ENCODE measurements at places on chromosomes 12 and 14.
A peak's percentile ranks its signal among the peaks of the same experiment; 100 is the strongest.

DNA sequence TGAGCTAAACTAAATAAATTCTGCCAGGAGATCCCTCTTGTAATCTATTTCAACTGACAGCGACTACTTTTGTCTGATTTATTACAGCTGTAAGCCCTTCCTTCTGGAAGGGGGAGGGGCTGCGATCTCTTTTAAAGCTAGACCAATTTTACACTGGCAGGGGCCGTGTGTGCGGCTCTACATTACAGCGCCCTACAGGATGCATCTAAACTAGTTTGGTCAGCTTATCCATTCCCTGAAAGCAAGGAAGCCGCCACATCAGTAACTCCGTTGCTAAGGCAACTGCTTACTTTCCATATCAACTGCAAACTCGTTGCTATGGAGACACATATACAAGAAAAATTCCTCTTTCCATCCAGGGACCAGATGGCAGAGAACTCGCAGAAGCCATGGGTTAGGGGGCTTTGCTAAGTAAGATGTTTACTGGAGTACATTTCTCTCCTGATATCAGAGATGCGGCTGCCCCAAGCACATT is 17.4 kb downstream of the FOXN3 start:
- DNase-seq: no peak

- DNase-seq: no peak
Measured at GRCh38 chr12:74170645-74171477, 366.8 kb upstream of the ATXN7L3B start.

- DNase-seq: no peak
Measured at GRCh38 chr14:80216818-80217217, 5.5 kb upstream of the DIO2 start.

DNA sequence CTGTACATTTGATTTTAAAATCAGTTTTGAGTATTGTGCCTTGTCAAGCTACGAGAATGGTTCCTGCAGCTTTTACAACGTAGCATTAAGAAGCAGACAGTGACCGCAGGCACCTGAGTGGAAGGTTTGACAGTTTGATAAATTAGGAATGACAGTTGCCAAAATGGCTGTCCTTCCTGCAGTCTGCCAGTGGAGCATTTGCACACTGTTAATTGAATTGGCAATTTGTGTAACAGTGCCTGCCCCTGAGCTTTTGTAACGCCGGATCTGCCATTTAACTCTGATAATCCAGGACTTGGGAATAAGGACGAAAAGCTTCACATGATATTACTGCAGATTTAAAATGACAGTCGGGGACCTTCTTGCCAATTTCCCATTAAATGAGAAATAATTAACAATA is 385.3 kb downstream of the NPAS3 start:
- DNase-seq: no peak

DNA sequence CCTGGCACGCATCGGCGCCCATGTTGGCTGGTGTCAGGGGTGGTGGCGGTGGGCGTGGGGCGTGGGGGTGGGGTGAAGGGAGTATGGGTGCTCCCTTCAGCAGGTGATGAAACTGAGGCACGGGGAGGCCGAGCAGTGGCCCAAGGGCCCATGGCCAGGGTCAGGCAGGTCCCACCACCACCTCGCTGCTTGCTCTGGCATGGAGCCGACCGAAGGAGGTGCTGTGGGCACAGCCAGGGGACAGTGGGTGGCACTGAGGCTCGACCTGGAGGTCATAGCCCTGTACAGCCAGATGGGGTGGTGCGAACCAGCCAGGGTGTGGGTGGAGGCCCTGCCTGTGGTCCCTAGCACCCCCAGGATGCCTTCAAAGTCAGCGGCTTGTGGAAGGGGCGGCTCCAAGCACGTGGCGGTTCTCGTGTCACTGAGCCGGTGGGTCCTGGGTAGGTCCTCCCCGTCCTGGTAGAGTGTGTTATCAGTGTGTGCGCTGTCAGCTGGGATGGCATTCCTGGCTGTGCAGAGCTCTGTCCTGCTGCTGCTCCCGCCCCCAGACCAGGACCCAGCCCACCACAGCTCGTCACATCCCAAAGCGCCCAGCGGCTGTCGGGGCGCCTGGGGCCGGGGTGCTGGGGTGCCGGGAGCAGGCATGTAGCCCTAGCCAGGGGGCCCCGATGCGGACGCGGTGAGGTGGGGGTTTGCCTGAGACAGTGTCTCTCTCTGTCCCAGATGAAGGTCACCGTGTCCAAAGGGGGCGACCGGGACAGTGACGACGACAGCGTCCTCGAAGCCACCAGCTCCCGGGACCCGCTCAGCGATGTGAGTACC is 35.3 kb downstream of the FBRSL1 start:
- no peak for DNase-seq

DNA sequence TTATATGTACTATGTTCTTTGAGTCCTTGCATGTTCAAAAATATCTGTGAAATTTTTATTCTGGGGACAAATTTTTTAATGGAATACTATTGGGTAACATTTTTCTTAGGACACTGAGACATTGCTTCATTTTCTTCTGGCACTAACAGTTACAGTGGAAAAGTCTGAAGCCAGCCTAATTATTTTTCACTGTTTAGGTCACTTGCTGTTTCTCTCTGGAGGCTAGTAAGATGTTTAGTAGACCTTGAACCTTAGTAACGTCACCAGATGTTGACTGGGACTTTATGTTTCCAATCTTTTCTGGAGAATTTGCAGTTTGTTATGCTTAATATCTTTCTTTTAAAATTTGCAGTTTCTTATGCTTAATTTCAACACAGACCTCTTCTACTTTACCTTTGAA is 12.3 kb upstream of the EPYC start:
- DNase-seq: no peak

DNA sequence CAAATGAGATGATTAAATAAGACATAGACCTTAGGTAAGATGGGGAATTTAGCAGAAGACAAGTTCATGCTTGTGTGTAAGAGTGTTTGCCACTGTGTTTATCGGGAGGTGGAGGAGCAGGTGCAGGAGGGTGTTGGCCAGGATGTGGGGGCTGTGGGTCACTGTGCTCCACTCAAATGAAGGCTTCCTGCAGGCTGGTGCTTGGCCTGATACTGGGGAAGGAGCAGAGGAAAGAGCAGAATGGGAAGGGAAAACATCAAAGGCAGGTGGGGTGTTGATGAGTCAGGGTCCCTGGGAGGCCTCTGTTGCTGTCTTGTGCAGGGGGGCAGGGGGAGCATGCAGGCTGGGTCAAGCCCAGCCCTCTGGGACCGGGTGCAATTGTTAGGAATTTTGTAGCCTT is 126.5 kb downstream of the TSPAN9 start:
- DNase-seq: no peak

GRCh38 chr12:96907671-96908422 is 790 bp downstream of the NEDD1 start:
- peak; percentile 7 for DNase-seq

GRCh38 chr12:66388517-66388916 is 86.2 kb downstream of the HELB start:
- peak; percentile 76 for DNase-seq

- no peak for DNase-seq
Measured at GRCh38 chr14:62269204-62269603, 507.0 kb downstream of the SNAPC1 start.

DNA sequence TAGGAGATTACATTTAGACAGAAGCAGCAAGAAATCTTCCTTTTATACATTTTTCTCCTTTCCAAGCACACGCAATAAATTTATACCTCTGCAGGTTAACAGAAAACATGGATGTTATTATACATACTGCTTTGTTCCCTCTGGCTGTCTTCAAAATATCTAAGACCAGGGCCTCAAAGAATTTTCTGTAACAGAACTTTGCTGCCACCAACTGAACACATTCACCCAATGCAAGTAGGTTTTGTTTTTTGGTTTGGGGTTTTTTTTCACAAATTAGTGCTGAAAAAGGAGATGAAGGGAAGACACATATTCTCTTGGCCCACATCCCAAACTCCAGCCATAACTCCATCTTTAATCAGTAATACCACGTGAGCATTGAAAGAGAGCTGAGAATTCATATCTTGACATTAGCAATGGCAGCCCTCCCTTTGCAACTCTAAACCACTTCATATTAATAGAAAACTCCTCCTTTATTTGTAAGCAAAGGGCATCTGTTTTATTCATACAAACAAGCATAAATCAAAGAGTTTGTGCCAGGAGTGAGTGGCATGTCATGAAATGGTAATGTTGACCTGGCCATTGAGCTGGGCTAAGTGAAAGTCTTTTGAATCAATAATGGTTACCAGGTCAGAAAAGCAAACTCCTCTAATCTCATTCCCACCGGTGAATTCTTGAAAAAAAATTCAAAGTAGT is 150.8 kb upstream of the FSCB start:
- no peak for DNase-seq

GRCh38 chr12:27973487-27973890 is 956 bp upstream of the PTHLH start:
- no peak for DNase-seq

GRCh38 chr14:89384023-89384422 is 33.0 kb downstream of the FOXN3 start:
- DNase-seq: no peak
